ENCODE measurements at places on chromosomes 1 and 21.

DNA sequence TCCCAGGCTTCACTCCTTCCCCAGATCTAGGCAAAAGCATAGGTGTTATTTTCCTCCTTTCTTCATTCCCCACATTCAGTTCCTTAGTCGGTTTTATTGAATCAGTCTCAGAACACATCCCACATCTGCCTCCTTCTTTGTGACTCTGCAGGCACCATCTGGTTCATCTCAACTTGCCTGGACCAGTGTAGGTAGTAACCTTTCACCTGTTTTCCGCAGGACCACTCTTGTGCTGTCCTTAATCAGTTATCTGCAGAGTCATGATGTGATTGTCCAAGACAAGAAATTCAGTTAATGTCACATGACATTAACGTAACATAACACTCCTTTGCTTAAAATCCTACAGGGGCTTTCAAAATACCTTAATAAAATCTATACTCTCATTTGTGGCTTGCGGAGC, 174.6 kb downstream of the CHRM3 start:
- DNase-seq: no peak

- DNase-seq: peak; percentile 28
These were observed 14.6 kb upstream of the SLC2A1 start for GRCh38 chr1:42973286-42973685.

DNA sequence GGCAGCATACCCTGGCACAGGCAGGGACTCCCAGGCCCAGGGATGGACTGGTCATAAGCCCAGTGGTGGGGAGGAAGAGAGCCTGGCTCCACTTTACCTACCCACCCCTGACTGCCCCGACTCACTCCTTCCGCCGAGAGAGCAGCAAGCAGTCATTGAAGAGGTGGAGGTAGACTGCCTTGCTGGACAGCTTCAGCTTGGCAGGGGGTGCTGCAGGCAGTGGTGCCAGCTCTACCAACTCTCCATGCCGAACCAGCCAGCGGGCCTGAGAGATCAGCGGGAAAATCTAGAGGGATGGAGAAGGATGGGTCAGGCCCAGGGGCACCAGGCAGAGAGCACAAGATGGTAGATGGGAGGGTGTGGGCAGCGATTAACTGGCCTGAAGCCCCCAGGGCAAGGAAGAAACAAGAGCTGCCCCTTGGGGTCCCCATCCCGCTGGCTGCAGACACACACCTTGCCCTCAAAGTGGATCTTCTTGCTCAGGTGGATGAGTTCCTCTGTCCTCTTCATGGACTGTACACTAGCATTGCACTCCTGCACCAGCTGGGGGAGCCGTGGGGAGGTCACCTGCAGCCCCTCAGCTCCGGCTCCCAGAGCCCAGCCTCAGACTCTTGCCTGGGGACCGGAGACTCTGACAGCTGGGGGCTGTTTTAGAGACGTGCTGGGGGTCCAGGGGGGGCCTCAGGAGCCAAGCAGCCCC, 7.7 kb downstream of the ARHGEF19 start:
- no peak for DNase-seq

- DNase-seq: no peak
These were observed 54.1 kb downstream of the CD2 start for GRCh38 chr1:116808200-116808847.

- DNase-seq: no peak
These were observed 71.0 kb downstream of the ST6GALNAC5 start for GRCh38 chr1:76938304-76938703.

GRCh38 chr1:119069682-119070081, 70.8 kb downstream of the WARS2 start:
- DNase-seq: no peak

Data from dermis microvascular lymphatic vessel endothelial cell (primary cell).